GM23248 (cell line): ENCODE measurements at places on chromosomes 3 and 15. TPM values are rescaled to one million over a fixed set of nuclear protein-coding genes. Genes with fewer than 3 reads are reported as not detected.
A peak's percentile ranks its signal among the peaks of the same experiment; 100 is the strongest.

- DNase-seq: peak; percentile 56
Measured at GRCh38 chr3:172138792-172139507, 99.6 kb downstream of the FNDC3B start.

The RTP1 gene
- polyA plus RNA-seq: not detected in 2 replicates

GRCh38 chr3:172285844-172286243 lies 162.4 kb downstream of the GHSR start:
- peak; percentile 71 for DNase-seq

The DUT gene
- polyA plus RNA-seq: 149 and 156 TPM in 2 replicates

DNA sequence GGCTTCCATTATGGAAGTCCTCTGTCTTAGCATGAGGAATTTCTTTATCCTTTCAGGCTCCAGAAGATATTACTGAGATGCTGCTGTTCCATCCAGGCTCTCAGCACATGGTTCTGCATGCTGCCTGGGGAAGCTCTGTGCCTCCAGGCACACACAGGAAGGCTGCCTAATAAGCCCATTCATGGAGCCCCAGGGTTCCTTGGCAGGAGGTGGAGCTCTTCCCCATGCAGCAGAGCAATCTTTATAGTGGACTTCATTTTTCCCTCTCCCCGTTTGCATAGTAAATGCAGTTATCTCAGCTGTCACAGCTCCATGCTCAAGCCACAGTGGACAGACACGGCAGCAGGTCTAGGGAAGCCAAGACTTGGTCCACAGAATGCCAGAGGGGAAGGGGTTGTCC lies 57.6 kb downstream of the BOC start:
- no peak for DNase-seq

DNA sequence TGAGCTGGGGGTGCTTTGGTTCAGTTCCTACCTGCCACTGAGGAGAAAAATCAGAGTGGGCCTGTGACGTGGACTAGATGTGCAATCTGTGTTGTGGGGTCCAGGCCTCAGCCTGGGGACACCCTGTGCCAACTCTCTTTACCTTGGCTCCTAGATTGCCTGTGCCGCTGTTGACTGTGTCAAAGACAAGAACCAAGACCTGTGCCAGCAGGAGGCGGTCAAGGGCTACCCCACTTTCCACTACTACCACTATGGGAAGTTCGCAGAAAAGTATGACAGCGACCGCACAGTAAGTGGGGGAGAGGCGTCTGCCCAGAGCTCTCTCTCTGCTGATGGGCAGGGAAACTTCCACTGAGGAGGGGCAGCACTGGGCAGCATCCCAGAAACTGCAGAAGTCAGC lies 40.6 kb upstream of the SEC22A start:
- DNase-seq: no peak

DNA sequence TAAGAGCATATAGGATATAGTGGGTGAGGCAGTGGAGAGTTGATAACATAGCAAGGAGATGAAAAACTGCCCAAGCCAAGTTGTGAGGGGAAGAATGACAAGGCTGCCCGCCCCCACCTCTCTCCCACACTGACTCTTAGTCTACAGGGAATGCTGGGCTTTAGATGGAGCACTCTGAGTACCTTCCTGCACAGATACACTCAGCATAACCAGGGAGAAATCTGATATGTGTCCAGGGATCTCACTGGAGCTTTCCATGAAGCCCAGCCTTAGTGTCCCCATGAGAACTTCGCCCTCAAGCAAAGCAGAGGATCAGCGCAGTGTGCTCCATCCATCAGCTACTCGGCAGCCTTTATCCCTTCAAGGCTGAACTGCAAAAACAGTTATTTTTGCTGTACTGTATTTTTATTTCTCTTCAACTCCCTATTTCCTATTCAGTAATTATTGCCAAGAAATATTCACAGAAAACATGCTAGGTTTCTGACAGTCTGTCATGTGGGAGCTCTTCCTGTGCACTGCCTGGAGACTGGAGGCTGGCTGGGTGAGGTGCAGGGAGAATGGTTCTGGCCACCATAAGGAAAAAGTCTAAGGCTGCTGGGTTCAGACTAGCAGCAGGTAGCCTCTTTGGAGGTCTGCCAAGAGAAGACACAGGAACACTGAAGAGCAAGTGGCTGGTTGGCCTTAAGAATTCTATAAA lies 475.2 kb upstream of the PPP2R3A start:
- DNase-seq: no peak

GRCh38 chr3:141498598-141499223 lies 11.9 kb downstream of the RASA2 start:
- DNase-seq: no peak

DNA sequence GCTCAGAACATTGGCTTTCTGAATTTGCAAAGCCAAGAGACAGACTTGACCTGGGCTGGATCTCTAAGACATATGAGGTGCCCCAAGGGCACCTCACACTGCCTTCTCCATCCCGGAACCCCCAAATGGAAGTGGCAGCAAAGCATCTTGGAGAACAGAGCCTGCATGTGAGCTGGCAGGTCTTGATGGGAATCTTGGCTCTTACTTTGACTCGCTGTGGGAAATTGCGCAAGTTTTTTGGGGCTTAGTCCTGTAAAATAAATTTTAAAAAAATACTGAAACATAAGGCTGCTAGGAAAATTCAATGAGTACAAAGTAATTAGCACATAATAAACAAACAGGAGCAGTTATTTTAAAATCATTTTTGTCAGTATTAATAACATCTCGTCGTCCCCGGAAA lies 13.7 kb upstream of the SEC22A start:
- peak; percentile 63 for DNase-seq

GRCh38 chr3:135918600-135918999 lies 46.9 kb upstream of the PPP2R3A start:
- DNase-seq: peak; percentile 71

- no peak for DNase-seq
Measured at GRCh38 chr15:77853008-77853328, 220.3 kb upstream of the LINGO1 start.

The ACKR2 gene
- polyA plus RNA-seq: 0.23 and 0.32 TPM in 2 replicates

DNA sequence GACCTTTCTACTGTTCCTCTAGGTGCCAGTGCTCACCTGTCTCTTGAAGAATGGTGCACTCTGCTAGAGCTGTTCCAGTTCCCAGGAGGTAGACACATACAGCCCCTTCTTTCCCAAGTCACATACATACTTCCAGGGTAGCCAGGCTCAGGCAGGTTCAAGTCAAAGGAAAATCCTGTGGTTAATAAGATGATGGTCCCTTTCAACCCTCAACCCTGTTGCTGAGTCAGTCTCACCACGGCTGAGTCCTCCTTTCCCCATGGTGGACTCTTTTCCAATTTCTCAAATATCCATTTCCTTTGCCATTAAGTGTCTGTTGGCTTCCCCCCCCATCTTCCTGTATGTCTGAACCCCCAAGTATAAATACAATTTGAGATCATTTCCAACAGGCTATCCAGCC lies 56.1 kb upstream of the ACAN start:
- DNase-seq: no peak

DNA sequence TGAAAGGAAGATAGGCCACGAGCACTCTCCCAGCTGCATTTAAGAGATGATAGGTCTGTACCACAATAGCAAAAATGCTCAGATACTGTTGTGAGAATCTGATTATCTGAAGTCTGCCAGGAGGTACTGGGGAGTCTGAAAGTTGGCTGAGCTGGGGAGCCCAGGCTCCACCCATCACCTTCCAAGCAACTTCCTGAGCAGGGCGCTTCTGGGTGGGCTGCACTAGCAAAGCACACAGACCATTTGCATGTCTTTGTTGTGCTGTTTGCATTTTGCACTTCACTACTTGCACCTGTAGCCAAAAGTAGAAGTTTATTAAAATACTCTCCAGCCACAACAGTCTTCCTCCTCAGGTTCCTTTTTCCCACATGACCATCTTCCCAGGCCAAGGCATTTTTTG lies 133.2 kb downstream of the ALDH1A2 start:
- DNase-seq: no peak

- DNase-seq: no peak
Measured at GRCh38 chr3:42035816-42036482, 55.2 kb upstream of the TRAK1 start.

DNA sequence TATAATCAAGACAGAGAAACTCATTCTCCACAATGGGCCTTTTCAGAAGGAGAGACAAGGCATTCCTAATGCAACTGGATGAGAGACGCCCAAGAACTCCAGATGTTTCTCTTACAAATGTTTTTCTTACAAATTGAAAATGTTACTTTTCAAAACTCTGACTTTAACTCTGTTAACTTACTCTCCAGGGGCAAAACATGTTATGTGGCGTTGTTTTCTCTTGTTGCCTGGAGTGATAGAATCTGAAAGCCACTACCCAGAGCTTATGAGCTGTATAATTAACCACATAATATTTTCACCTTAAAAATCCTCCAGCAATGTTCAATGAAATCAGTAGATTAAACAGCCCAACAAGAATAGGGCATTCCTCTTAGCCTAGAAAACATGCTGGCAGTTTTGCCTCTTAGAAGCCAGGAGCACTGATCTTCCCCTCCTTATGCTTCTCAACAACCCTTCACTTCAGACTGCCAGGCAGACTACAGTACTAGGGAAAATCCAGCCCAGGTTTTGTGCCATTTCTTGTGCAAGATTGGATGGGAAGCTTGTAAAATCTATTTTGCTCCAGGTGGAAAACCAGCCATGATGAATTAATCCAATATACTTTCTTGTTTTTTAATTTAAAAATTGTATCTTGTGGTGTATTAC lies 186.7 kb upstream of the GADL1 start:
- DNase-seq: no peak

The GJD2 gene
- not detected in 2 replicates for polyA plus RNA-seq

- no peak for DNase-seq
Measured at GRCh38 chr15:58627046-58627445, 122.5 kb downstream of the ADAM10 start.

- no peak for DNase-seq
Measured at GRCh38 chr3:159536876-159537275, 451.8 kb upstream of the IL12A start.

The SPINK8 gene
- not detected in 2 replicates for polyA plus RNA-seq

GRCh38 chr15:83106994-83107840 lies at the start of gene TM6SF1:
TSS of gene TM6SF1 (plus strand) at chr15:83107645. CDS start at chr15:83107681, 36 bp downstream.
- peak; percentile 21 for DNase-seq

DNA sequence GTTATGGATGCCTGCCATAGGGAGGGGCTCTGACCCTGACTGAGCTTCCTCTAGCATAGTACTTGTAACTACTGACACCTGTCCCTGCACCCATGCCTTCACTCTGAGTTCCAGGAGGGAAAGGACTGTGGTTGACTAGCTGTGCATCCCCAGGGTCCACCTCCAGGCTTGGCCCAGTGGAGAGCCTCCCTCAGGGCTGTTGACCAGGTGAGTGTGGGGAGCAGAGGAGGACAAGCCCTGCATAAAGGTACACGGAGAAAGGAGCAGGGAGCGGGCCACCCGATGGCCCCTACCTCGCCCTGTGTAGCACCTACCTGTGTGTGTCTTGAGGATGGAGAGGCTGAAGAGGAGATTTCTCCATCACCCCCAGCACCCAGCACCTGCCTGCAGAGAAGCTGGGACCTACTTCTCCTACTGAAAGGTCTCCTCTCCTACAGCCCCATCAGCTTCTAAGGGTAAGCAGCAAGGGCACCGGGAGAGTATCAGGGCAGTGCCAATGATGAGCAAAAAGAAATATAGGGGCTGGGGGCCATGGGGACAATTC lies 6.7 kb upstream of the LTF start:
- DNase-seq: no peak

The CD200R1L gene
- not detected in 2 replicates for polyA plus RNA-seq

GRCh38 chr3:152105446-152105845 lies 163.3 kb upstream of the MBNL1 start:
- DNase-seq: no peak

DNA sequence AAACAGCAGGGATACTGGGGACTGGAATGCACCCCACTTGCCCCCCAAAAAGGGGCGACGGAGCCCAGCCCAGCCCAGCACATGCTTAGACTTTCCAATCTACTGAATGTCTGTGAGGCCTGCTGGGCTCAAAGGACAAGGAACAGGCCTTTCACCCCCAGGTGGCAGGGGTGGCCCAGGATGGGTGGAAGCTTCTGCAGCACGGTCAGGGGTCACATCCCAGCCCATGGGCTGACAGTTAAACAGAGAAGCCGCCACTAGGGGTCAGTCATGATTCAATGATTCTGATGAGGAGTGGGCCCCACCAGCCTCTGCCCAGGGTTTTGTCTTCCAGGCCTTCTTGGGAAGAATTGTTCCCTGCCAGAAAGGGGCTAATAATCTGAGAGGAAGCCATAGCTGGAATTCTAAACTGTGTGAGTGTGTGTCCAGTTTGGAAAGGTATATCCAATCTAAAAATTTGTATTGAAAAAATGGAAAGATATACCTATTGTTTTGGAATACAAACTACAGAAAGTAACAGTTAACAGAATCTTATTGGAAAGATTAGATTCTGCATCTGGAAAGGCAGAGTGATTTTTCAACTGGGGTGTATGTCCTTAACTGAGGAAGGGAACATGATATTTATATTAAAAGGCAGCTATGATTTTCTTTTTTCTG lies 2.2 kb downstream of the CHRNB4 start:
- peak; percentile 53 for DNase-seq
